ENCODE measurements at places on chromosomes 5 and 9.

- no peak for DNase-seq
Observed at GRCh38 chr5:56840597-56840996, 25.2 kb downstream of the MAP3K1 start.

GRCh38 chr9:98191671-98192502 lies 550 bp downstream of the CORO2A start:
- DNase-seq = no peak

GRCh38 chr5:111234125-111234524 lies 9.9 kb downstream of the CAMK4 start:
- DNase-seq = no peak

DNA sequence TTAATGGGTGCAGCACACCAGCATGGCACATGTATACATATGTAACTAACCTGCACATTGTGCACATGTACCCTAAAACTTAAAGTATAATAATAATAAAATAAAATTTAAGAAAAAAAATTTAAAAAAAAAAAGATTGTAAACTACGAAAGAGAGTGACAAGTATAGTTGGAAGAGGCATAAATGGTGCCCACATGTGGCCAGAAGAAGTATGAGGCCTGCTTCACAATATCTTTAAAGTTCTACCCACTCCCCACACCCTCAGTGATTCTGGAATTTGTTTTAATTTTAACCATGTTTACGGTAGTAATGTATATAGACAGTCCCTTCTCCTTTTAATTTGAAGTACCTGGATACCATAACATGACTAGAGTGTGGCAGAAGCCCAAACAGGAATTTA lies 172.7 kb downstream of the CHSY3 start:
- DNase-seq = no peak

DNA sequence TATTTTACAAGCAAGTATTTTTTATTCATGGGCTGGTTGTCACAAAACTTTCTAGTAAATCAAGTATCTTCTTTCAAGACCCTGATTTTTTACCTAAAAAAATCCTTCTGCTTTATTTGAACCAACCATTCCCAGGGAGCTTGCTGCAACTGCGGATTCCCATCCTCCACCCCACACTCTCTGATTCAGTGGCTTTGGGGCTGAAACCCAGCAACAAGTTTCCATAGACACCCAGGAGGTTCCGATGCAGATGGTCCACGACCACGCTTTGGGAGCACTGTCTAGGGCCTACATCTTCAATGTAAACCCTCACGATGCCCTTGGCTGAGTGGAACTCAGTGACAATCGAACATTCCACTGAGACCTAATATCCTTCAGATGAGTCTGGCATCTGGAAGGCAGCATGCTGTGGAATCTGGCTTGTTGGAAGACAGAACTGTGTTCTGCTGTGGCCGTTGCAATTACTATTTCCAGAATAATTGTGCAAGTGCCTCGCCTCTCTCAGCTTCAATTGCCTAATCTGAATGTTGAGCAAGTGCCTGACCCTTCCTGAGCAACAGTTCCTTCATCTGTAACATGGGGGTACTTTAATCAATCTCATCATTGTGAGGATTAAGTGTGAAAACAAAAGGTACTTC lies 105.1 kb downstream of the INSYN2B start:
- DNase-seq = no peak

DNA sequence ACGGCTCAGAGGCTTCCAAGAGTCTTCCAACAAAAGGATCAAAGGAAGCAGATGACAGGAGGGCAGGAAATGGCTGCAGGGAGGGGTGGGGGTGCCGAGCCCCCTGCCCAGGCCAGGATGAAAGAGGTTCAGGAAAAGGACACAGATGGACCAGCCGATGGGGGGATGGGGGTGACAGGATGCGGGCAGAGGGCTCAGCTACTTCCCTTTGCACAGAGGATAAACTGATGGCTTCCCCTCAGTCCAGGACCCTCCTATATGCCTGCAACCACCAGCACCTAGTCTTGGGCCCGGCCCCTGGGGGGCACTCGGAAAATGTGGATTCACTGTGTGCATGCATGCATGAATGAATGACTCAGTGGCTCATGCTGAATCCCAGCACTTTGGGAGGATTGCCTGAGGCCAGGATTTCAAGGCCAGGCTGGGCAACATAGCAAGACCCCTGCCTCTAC lies 148.2 kb downstream of the C9orf50 start:
- DNase-seq = no peak

GRCh38 chr5:154238776-154239481 lies 48.4 kb downstream of the GALNT10 start:
- DNase-seq = no peak

GRCh38 chr5:53537711-53538110 lies 22.7 kb upstream of the NDUFS4 start:
- no peak for DNase-seq

DNA sequence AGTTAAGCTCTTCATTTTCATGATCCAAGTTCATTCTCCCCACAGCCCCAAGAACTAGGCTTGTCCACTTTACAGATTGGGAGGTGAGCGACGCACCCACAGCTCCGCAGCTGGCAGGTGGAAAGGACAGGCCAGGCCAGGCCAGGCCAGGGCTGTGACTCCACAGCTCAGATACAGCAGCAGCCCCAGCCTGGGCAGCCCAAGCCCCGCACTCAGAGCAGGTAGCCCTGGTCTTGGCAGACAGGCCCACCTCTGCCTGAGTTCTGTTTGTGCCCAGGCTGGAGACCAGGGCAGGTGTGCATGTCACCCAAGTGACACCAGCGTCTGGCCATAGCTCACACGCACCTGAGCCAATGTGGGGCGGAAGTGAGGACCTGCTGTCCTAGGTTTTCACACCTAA lies 124.7 kb downstream of the WNK2 start:
- DNase-seq = no peak

DNA sequence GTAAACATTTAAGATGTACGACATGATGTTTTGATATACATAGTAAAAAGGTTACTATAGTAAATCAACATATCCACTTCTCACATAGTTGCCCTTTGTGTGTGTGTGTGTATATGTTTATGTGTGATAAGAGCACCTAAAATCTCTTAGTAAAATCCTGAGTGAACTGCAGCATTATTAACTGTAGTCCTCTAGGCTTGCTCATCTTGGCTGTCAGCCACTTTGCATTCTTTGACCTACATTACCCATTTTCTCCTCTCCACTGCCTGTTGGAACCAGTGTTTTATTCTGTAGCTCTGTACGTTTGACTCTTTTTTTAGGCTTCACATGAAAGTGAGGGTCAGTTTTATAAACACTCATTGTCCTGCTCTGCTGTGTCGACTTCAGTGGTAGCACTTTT lies 24.4 kb downstream of the C5orf22 start:
- DNase-seq = no peak

DNA sequence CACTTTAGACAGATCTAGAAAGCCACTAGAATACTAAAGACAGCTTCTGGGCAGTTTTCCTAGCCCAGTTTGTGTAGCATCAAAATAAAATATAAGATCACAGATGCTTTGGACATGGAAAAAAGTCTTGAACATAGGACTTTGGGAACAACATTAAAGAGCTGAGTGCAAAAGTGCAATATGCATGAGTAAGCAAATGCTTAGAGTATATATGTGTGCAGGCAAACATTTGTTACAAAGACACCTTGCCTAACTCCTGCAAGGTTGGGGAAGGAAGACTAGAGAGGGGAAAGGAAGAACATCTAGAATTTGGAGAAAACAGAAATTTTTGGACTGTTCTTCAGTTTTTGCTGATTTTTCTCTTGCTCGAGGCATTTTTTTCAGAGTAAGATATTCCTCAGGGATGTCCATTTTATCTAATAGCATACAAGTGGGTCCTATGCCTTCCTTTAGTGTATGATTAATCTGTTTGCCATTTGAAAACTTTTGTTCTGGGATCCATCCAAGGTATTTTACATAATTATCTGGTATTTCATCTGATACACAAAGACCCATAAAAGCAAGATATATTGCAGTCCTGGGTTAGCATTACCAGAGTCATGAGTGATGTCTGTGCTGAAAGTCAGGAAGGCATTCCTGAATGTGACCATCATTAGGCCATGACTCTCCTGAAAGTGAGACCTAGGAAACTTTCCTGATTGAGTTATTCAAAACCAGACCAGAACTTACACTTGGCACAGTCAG lies 142.0 kb upstream of the RGMB start:
- peak; percentile 54 for DNase-seq

DNA sequence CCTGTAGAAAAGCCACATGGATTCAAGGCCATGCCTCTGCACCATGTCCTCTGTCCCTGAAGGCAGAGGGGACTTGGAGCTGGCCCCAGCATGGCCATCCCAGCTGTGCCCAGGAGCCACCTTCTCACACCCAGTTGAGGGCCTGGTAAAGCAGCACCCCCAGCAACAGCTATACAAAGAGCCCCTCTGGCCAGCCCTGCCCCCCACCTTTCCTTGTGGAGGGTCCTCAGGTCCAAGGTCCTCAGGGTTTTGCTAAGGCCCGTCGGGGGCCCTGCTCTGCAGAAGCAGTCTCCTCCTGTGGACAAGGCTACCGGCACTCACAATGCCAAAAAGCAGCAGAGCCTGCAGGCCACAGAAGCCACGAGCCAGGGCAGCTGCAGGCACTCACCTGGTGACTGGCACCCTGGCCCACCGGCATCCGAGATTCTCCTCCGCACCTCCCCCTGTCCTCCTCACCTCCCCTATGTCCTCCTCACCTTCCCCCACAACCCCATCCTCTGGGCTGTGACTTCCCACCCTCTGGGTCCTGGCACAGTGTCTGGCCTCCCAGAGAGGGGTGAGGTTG lies 39.9 kb upstream of the LPCAT1 start:
- no peak for DNase-seq

- no peak for DNase-seq
Observed at GRCh38 chr9:127096208-127096607, 26.2 kb downstream of the ANGPTL2 start.

- DNase-seq = no peak
Observed at GRCh38 chr9:98019098-98019497, 36.0 kb downstream of the ANP32B start.

GRCh38 chr9:129027685-129028191 lies 393 bp downstream of the SH3GLB2 start:
- DNase-seq = no peak

DNA sequence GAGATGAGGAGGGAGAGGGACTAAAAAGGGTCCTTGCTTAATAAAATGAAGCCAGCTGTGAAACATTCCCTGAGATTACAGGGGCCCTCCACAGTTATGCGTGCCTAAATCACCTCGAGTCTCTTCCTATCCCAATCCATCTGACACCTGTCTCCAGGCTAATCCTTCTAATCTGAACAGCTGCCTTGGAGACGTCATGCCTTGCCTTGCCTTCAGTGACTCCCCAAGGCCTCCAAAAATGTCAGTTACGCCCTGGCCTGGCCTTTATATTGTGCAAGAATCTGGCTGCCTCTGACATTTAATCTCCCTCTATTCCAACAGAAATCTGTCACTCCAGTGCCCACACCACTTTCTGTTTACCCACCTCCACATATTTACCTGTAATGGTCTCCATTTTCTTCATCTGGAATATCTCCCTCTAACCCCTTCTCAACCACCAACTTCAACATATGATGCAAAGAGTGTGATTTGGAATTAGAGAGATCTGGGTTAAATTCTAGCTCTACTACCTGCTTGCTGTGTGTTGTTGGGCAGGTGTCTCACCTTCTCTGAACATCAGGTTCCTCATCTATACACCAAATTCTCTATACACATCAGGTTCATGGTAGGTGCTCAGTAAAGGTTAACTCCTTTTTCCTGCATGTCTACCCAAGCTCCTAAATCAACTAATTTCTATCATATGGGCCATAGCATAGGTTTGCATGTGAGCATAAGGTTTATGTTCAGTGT lies 57.9 kb downstream of the PTCD2 start:
- no peak for DNase-seq
